Activated effector memory CD4-positive, alpha-beta T cell treated with anti-CD3 and anti-CD28 coated beads, Interleukin-2, amount 50 U/mL, for 16 hours (primary cell): ENCODE measurements at places on chromosomes 11 and 22.

- no peak for DNase-seq
These were observed 240.9 kb downstream of the NTM start for GRCh38 chr11:131611322-131611721.

DNA sequence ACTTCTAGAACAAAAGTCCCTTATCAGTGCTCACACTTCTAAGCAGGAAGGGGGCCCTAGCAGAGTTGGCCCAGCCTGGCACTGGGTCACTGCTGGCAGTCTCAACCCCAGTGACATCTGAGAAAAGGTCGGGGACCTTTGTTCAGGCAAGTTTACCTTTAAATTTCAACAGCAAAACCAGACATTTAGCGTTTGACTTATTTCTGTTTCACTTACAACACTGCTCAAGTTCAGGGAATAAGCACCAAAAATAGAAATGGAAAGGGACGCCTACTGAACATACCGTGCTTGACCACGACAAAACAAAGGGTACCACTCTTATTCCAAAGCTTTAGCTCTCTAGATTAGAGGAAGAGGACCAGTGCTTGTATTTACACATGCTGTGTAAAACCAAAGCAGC is 26.2 kb downstream of the PITPNB start:
- no peak for DNase-seq

GRCh38 chr22:48782326-48782725 is 1045.3 kb downstream of the BRD1 start:
- DNase-seq: no peak

- DNase-seq: no peak
These were observed 19.8 kb downstream of the MIAT start for GRCh38 chr22:26677217-26677616.

- no peak for DNase-seq
These were observed 105.5 kb upstream of the TENM4 start for GRCh38 chr11:79546351-79546750.

- DNase-seq: peak; percentile 39
These were observed 28.0 kb upstream of the RRAS2 start for GRCh38 chr11:14386895-14387480.

GRCh38 chr11:127678631-127679030 is 678.1 kb upstream of the KIRREL3 start:
- no peak for DNase-seq

DNA sequence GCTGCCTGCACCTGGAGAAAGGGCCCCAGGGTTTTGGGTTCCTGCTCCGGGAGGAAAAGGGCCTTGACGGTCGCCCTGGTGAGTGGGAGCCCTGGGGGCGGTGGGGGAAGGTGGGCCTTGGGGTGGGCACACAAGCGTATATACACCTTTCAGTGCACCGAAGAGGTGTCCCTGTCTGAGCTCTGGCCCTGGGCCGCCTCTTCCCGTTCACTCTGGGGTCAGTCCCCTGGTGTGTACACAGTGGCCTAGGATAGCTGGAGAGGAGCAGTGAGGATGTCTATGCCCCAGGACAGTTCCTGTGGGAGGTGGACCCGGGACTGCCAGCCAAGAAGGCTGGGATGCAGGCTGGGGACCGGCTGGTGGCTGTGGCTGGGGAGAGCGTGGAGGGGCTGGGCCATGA is 2.8 kb downstream of the NHERF4 start:
- no peak for DNase-seq

- no peak for DNase-seq
These were observed 45.3 kb upstream of the CD82 start for GRCh38 chr11:44519989-44520737.

- no peak for DNase-seq
These were observed 10.2 kb downstream of the TMEM41B start for GRCh38 chr11:9304178-9304577.

DNA sequence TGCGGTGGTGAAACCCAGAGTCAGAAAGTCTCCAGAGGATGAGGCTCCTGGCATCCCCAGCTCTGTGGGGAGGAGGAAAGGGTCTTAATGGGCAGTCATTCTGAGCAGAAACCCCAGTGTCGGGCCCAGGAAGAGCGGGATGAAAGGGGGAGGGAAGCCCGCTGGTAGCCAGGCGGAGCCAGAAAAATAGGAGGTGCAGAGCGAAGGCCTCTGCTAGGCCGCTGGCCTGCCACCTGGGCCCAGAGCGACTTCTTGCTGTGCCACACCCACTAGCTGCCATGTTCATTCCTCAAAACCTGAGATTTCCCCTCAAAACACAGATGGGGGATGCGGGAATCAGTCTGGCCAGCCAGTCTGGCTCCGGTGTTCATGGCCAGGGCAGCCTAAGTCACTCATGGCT is 650 bp upstream of the POU2AF3 start:
- no peak for DNase-seq

DNA sequence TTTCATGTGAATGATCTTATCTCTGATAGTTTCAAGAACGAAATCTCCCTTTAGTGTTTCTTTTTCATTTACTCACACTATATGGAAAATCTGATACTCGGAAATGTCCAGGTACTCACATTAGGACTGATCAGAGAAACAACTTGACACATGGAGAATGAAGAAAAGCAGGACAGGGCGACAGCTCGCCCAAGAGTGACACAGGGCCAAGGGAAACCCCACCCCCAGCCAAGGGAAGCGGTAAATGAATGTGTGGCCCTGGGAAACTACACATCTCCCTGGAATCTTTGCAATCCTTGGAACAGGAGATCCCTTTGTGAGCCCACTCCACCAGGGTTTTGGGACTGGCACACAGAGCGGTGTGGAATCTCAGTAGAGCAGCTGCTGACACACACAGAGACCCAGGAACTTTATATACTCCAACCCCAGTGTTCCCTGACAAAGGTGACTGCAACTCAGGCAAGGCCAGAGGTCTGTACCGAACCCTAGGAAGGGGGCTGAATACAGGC is 303.7 kb upstream of the ARHGAP42 start:
- DNase-seq: no peak

DNA sequence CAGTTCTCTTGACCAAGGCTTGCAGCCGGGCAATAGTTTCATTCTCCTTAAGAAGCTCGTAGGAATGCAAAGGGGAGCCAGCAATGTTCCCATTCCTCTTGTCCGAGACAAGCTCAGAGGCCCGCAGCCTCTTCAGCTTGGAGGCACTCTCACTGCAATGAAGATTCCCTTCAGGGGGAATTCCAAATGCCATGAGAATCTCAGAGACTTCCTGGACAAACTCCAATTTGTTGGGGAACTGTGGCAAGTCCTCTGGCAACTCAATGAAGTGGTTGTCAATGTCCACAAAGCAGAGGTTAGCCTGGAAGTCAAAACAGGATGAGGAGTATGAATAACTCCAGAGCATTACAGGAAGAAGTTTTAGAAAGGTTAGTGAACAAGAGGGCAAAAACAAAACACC is 84.4 kb downstream of the DENND5A start:
- no peak for DNase-seq
